KBM-7 (cell line): ENCODE measurements at places on chromosomes 1 and 21.

DNA sequence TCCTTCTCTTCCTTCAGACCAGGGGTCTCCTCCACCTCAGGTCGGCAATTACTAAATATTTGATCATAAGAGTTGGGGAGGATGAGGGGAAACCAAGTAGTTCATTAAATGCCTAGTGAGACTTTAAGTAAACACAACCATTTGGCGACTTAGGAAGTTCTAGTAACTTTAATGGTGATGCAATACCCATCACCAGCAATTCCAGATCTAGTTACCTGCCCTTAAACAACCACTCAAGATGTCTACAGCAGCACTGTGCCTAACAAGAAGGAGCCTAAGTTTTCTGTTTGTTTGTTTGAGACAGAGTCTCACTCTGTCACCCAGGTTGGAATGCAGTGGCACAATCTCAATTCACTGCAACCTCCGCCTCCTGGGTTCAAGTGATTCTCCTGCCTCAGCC is 56.6 kb upstream of the L1TD1 start:
- no peak for DNase-seq

DNA sequence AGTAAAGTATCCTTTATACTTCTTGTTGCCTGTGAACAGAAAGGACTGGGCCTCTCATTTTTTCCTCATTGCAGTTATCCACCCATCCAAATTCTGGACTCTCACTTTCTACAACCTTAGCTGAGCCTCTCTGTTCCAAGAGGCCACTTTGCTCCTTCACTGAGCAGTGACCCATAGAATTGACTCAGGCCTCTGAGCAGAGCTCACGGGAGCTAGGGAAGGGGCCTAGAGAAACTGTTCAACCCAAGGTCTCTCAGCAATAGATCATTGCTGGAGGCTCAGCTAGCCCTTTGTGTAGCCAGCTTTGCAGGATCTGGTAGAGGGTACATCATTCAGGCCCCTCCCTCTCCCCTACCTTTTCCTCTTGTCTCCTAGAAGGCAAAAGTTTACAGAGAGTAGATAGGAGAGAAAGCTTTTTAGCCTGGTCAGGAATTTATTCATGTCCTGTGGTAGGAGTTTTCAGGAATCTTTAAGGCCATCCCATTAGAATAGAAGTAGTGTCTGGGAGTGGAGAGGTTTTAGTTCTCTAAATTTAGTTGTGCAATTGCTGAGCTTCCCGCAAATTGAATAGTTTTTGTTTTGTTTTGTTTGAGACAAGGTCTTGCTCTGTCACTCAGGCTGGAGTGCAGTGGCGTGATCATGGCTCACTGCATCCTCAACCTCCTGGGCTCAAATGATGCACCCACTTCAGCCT is 6.7 kb downstream of the INTS3 start:
- no peak for DNase-seq

DNA sequence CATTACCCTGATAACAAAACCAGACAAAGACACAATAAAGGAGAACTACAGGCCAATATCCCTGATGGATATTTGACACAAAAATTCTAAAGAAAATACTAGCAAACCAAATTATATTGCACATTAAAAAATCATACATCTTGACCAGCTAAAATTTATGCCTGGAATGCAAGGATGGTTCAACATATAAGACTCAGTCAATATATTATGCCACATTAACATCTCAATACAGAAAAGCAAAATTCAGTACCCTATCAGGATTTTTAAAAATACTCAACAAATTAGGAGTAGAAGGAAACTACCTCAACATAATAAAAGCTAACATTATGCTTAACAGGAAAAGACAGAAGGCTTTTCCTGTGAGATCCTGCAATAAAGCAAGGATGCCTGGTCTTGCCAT is 177.1 kb downstream of the MAGI3 start:
- no peak for DNase-seq

- DNase-seq = no peak
Observed at GRCh38 chr1:19620786-19621185, 23.3 kb upstream of the NBL1 start.

- DNase-seq = no peak
Observed at GRCh38 chr1:22838965-22839364, 128.3 kb downstream of the EPHB2 start.

- no peak for DNase-seq
Observed at GRCh38 chr1:158331106-158331425, 265 bp downstream of the CD1B start.

- no peak for DNase-seq
Observed at GRCh38 chr1:154987326-154987725, 4.2 kb downstream of the FLAD1 start.

DNA sequence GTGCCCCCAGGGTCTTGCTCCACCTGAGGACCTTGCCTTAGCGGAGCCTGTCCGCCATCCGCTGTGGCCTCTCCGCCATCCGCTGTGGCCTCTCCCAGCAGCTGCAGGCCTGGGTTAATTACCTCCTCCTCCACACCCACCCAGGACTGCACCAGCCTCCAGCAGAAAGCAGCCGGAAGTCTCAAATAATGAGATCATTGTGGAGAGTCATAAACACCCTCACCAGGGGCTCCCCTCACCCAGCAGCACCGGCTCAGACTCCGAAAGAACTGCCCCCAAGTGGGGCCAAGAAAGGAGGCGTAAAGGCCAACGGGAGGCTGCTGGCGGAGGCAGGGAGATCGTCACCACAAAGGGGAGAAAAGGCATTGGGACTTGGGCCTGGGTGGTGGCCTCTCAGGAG is 10.7 kb upstream of the GPR153 start:
- no peak for DNase-seq

DNA sequence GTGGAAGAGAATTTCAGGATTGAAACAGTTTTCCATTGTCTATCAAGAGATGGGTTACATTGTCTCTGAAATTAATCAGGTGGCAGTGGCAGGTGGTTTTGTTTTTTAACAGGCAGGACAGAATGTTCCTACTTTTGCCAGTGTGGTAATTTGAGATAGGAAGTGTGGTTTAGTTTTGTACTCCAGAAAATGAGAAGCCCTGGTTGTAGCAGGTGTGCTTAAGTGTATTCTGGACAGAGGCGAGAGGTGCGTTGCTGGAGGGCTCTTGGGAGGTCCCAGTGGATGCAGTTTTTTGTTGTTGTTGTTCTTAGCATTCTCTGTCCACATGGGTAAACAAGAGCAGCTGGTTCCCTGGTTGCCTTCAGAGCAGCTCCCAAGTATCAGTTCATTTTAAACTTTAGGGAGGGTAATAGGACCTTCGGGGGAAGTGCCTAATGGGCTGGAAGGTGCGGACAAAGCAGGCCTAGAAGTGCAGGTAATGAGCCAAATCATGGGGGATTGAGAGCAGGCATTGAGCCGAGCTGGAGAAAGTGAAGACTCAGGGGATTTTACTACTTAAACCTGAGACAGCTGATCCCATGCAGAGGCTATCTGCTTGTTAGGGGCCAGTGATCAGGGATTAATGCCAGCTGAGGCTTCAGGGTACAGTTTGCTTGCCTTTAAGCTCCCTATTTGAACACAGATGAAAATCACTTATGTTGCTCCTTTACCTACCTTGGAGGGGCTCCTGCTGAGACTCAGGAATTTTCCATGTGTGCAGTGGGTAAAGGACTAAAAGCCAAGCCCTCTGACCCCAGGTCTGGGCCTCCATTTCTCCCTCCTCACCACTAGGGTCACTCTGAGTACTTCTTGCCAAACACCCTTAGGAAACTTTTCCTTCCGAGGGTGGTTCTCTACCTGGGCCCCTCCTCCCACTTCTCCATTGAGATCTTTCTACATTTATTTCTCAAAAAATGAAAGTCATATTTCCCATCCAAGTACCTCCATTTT is 6.1 kb downstream of the PFKFB2 start:
- no peak for DNase-seq
